ENCODE measurements at places on chromosomes 12 and 14.

DNA sequence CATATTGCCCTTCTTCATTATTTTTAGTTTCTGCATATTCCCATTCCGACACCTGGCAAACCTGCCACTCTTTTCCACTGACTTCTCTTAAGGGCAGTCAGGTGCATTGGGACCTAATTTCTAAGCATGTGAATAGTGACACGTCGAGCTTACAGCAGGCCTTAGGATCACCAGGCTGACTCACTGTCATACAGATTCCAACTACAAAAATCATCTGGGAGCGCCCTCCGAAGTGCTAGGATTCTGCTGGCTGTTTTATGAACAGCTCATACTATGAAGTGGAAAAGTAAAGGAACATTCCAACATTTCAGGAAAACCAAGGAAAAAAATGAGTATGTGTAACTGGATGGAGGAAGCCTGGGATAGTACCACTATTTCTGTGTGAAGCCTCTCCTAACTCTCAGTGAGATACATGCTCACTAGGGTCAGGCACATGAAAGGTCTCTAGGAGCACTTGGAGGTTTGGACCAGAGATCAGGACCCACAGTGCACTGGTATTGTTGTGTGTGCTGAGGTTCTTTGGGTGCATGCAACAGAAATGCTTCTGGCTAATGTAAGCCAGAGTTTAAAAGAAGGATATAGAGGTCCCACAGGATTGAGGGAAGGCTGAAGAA lies 257.4 kb downstream of the ZFP36L1 start:
- peak; percentile 69 for DNase-seq

GRCh38 chr12:38956337-38956736 lies 50.9 kb upstream of the CPNE8 start:
- peak; percentile 56 for DNase-seq

DNA sequence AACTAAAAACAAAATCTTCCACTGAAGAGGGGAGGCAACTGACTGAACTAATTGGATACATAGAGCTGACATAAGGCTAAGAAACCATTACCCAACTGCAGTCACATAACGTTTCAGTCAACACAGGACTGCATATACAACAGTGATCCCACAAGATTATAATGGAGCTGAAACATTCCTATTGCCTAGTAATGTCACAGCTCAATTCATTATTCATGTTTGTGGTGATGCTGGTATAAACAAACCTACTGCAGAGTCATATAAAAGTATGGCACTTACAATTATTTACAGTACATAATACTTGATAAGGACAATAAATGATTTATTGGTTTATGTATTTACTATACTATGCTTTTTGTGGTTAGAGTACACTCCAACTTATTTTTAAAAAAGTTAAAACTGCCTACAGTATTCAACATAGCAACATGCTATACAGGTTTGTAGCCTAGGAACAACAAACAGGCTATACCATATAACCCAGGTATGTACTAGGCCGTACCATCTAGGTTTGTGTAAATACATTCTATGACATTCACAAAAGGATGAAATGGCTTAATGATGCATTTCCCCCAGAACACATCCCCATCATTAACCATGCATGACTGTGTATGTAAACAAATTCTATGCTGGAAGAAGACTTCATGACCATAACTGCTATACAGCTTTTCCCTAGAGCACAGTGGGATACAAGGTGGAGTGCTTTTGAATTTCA lies 4.3 kb downstream of the NAP1L1 start:
- no peak for DNase-seq

DNA sequence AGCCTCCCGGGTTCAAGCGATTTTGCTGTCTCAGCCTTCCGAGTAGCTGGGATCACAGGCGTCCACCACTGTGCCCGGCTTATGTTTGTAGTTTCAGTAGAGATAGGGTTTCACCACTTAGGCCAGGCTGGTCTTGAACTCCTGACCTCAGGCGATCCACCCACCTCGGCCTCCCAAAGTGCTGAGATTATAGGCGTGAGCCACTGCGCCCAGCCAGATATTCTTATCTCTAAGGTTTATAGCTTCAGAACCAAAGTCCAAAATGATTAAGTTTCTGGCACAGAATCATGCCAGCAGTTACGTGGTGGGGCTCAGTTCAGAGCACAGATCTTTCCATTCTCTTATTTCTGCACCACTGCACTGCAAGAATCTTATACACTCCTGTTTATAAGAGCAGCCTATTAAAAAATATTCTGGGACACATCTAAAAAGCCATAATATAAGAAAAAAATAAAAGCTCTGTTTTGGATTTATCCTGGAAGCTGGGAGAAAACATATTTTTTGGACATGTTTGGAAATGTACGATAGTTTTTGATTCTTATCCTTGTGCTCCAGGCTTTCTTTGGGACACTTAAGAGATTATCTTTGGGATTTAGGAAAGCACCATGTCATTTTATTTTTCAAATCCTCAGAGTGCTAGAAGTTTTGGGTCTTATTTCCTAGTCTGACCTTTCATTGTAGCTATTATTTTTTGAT lies 129.6 kb downstream of the LMNTD1 start:
- DNase-seq: no peak

GRCh38 chr12:6849976-6850560 lies 1.0 kb downstream of the CDCA3 start:
- no peak for DNase-seq
